Omental fat pad (tissue), 4 donors: ENCODE measurements at places on chromosomes 7 and 10. TPM values are rescaled to one million over a fixed set of nuclear protein-coding genes. Genes with fewer than 3 reads are reported as not detected.

- DNase-seq: no peak
Measured at GRCh38 chr7:92835851-92836488, 403 bp downstream of the CDK6 start.

- DNase-seq: no peak
Measured at GRCh38 chr7:51066405-51066882, 250.2 kb downstream of the COBL start.

DNA sequence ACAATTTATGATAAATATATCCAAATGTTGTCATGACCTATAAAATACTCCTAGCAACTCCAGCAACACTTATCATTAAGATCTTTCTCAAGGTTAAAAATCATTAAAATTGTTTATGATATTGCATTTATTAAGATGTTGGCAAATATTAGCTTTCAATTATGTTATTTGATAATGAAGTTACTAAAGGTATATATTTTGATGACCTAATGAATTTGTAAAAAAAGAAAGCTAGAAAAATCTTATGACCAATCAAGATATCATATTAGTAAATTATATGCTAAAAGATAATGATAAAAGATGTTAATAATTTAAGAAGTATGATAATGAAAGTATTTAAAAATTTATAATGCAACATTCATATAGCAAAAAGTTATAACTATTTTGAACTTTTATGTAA lies 66.3 kb upstream of the RAB18 start:
- DNase-seq: no peak

The IFIT1B gene
- not detected for total RNA-seq

- no peak for DNase-seq
Measured at GRCh38 chr10:59323036-59323459, 39.3 kb downstream of the FAM13C start.

- DNase-seq: no peak
Measured at GRCh38 chr10:55631071-55631654, 729.9 kb downstream of the ZWINT start.

DNA sequence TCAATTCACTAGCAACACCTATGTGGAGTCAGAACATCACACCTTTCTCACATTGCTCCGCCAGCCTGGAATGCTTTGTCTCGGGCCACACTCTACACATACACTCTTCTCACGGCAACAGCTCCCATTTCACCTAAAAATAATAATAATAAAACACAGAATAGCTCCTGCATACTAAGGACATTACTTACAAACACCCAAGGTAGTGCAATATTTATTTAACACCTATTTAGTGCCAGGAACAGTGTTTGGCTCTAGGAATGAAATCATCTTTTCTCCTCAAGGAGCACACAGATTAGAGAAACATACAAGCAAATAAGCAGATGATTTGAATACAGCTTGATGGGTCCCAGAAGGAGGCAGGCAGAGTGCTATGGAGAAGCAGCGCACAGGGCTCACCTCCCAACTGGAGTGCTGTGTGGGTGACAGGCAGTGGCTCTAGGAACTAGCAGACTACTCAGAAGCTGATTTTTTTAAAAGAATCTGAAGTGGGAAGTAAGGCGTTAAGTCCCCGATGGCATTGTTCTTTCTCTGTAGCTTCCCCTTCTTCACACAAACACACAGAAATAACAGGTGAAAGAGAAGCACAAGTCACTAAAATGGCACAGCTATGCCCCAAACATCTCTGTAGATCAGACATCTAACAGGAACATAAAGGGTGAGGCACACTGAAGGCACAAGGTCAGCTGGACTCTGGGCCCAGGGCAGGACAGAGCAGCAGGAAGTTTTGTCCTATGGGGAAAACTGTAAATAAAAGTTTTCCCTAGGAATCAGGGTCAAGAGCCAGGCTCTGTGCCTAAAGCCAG lies 16.7 kb downstream of the USP6NL start:
- DNase-seq: no peak

DNA sequence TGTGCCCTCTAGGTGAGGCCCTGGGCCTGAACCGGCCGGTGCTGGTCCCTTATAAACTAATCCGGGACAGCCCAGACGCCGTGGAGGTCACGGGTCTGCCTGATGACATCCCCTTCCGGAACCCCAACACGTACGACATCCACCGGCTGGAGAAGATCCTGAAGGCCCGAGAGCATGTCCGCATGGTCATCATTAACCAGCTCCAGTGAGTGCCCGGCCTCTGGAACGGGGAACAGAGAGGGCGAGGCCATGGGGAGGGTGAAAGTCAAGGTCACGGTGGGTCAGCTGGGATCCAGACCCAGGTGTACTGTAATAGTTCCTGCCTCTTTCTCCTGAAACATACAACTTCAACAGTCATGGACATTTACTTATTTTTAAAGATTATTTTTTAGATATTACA lies 66.7 kb upstream of the GTF2I start:
- DNase-seq: no peak

The LRRTM3 gene
- not detected for total RNA-seq

DNA sequence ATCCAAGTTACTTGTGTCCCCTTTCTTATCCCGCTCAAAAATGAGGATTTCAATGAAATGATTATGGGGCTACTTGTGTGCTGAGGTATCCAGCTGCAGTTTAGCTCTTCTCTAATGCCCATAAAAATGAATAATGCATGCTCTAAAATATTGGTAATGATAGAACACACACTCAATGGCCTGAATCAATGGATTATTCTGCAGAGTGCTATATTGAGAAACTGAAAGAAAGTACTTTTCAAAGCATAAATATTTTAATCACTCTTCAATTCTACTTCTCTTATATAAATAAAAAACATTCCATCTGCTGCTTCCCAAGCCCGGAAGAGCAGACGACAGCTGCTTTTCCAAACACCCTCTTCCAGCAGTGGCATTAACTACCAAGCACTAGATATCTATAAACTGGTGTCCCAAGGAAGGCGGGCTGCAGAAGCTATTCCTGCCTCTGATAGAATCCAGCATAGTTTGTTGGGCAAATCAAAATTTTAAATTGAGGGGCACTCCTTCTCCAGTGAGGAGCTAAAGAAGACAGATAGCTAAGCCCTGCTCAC lies 284.9 kb upstream of the AOAH start:
- DNase-seq: no peak

The RPP30 gene
- 29.6 TPM for total RNA-seq

DNA sequence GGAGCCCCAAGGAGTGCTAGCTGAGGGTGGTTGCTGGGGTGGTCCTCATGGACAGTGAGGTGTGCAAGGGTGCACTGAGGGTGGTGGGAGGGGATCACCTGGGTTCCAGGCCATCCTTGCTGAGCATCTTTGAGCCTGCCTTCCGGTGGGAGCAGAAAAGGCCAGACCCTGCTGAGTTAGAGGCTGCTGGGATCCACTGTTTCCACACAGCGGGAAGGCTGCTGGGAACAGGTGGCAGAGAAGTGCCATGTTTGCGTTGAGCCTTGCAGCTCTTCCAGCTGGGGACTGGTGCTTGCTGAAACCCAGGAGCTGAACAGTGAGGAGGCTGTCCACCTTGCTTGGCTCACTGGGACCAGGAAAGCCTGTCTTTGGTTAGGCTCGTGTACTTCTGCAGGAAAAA lies 34.9 kb downstream of the PRF1 start:
- no peak for DNase-seq

DNA sequence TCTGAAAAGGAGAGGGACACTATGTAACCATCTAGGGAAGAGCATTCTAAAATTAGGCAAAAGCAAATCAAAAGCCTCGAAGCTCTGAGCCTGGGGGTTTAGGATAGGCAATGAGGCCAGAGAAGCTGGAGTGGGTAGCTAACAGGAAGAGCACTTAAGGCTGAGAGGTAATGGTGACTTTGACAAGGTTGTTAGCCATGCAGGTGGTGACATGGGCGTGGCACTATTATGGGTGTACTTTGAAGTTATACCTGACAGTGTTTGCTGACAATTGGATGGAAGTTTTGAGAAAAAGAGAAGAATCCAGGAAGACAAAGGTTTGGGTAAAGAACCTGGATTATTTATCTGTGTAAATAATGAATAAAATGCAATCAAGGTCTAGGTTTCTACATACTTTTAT lies 383.0 kb upstream of the SEMA3C start:
- DNase-seq: no peak

GRCh38 chr7:99562832-99563231 lies 4.4 kb downstream of the ZNF655 start:
- DNase-seq: no peak

DNA sequence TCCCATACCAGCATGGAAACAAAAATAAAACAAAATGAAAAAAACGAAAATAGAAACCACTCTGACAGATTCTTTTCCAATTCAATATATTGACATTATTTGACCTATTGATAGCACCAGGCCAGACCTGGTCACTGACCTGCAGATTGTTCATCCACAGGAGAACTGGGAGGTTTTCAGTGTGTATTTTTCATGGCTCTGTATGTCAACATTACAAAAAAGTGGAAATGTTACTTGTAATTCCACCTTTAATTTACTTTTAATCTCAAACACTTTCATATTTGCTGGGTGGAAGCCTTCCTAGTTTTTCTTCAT lies 2.9 kb downstream of the HKDC1 start:
- DNase-seq: no peak

- no peak for DNase-seq
Measured at GRCh38 chr10:104639590-104640338, 1.3 kb upstream of the SORCS3 start.

- no peak for DNase-seq
Measured at GRCh38 chr7:28389504-28390395, 22.6 kb upstream of the CREB5 start.

The GJD4 gene
- total RNA-seq: not detected

DNA sequence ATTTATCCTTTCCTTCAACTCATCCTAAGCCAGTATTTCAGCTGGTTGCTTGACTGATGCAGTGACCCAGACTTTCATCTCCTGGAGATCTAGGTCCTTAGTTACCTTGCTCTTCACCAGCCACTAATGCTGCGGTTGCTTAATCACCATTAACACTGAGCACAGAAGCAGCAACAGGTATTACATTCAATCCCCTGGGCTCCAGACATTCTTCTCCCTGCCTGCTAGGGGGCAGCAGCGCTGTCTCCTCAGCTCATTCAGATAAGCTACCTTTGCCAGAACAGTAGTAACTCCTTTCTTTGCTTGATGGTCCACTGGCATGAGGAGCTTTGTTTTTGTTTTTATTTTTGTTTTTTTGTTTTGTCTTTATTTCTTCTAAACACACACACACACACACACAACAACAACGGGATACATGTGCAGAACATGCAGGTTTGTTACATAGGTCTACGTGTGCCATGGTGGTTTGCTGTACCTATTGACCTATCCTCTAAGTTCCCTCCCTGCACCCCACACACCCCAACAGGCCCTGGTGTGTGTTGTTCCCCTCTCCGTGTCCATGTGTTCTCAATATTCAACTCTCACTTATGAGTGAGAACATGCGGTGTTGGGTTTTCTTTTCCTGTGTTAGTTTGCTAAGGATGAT lies 1043.2 kb upstream of the C7orf33 start:
- no peak for DNase-seq

DNA sequence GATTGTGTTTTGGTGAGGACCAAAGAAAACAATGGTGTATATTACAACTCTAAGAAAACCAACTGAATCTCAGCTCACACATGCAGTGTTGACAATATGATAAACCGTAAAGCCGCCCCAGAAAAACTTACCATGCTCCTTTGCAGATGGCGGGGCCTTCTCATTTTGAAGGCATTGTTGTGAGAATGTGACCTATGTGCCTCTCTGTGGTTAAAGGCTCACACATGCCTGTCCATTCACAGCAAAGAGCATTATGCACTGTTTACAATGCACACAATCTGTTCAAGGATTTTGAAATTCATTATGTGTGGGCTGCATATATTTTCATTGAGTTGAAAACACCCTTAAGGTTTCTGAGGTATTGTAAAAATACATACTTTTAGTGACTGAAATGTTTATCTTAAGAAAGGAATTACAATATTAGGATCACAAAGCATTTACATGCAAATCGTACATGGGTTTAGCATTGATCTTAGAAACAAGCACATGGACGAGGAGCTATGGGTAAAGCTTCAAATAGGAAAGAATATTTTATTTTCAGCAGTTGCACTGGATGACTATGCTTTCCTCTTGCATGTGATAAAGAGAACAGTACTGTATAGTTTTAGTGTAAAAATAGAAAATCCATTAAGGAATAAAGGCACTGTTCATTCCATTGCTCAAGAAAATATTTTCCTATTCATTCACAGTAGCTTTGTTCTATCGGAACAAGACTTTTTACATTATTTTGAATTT lies 334.3 kb downstream of the ARL4A start:
- DNase-seq: no peak

The TES gene
- 22.0 TPM for total RNA-seq

GRCh38 chr7:44279731-44280505 lies 45.5 kb downstream of the CAMK2B start:
- DNase-seq: peak; percentile 16

DNA sequence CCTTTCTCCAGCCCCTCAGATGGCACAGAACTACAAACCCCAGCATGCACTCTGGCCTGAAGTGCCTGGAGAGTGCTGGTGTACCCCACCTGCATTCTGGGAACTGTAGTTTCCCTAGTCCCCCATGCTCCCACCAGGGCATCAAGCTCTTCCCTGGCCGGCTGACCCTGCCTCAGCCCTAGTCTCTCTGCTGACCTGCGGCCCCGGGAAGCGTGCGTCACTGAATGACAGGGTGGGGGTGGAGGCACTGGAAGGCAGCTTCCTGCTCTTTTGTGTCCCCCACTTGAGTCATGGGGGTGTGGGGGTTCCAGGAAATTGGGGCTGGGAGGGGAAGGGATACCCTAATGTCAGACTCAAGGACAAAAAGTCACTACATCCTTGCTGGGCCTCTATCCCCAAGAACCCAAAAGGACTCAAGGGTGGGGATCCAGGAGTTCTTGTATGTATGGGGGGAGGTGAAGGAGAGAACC lies 2.1 kb downstream of the NOS3 start:
- DNase-seq: no peak
